ENCODE measurements at places on chromosomes 1 and 21.

DNA sequence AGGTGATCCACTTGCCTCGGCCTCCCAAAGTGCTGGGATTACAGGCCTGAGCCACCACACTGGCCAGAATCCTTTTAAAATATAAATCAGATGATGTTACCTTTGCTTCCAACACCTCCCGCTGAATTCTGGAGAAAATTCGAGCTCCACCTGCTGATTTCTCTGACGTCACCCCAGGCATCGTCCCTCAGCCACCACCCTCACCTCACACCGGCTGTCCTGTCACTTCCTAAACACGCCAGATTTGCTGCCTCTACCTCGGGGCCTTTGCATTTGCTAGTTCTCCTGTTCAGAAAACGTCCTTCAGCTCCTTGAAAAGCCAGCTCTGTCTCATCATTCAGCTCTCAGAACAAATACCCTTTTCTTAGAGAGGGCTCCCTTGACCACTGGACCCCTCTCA, 57.9 kb downstream of the FBXO2 start:
- no peak for DNase-seq

DNA sequence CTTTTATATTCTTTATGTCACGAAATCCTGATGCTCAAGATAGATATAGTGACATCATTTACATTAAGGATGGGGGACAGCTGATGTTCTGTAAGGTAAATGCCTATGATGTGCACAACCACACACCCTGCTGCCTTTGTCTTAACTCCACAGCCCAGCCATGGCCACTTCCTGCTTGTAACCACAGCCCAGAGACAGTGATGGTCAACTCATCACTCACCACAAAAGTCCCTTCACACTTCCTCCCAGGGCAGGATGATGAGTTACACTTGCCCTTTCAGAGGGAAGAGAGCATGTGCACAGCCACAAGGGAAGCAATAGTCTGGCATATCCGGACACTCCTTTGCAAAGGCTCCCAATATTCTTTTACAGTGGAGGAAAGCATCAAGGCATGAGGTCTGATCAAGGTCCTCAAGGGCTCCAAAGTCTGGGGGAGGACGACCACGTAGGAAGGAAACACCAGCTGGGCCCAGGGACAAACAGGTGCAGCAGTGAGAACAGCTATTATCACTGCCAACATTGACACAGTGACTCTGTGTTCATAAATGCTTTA, 53.8 kb downstream of the PLPP3 start:
- DNase-seq: no peak

GRCh38 chr1:222123111-222123510, 381.2 kb upstream of the DUSP10 start:
- DNase-seq: no peak

GRCh38 chr1:13908128-13908527, 208.1 kb downstream of the PRDM2 start:
- DNase-seq: no peak

DNA sequence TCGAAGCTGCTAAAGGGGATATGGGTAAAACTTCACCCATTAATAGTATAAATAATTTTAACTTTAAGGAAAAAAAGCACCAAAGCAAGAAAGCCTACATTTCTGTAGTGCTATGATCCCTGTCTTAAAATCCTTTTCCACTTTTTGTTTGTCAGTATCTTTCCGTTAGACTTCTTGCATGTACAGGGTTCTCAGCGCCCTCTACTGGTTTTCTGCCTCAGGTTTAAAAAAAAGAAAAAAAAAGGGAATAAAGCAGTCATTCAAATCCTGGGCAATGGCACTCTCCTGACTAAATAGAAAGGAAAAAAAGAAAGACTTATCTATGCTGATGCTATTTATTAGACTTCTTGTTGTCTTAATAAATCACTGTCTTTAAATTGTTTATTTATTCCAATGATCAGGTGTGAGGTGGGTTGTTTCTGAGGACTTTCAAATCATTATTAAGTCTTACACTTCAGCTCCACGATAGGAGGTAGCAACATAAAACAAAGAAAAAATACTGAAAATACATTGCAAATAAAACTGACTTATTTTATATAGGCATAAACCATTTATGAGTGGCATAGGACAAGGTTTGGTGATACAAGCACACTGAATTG, 475.4 kb upstream of the NR5A2 start:
- peak; percentile 55 for DNase-seq
